Muscle of arm (tissue), 14 donors: ENCODE measurements at places on chromosomes 7 and 10. TPM values are rescaled to one million over a fixed set of nuclear protein-coding genes. Genes with fewer than 3 reads are reported as not detected.

The STAG3 gene
- 23.5 TPM for polyA plus RNA-seq

The CRTAC1 gene
- polyA plus RNA-seq, result 0.55 TPM

The RNF32 gene
- 2.1 TPM for polyA plus RNA-seq

The AUTS2 gene
- polyA plus RNA-seq, result 75.5 TPM

The RASA4B gene
- polyA plus RNA-seq, result 10.4 TPM

The AKR1C8 gene
- polyA plus RNA-seq, result not detected

DNA sequence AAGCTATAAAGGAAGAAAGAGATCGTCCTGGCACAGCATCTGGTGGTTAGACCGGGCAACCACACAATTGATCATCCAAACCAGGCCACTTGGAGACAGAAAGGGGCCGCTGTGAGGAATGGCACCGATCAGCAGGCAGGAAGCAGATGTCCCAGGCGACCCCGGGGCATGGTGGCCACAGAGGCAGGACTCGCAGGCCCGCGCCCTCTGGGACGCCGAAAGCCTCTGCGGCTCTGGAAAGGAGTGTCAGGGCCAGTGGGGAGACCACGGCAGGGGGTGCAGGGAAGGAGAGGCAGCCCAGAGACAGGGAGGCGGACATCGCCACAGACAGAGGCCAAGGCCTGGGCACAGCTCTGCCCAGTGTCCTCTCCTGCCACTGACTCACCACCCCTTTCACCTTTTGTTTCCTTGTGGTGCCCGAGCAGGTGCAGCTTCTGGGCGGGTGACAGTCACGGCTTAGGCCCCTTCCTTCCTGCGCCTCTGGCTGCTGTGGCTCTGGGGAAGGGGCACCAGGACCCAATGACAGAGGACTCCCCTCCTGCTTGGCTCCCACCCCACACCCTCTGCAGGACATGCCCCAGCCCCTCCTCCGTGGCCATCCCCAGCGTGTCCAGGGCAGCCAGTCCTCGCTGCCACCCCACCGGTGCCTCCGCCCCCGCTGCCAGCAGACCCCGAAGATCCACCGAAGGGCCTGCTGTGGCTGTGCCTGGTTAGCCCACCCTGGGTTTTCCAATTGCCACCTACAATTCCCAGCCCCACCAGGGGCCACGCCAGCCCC is 10.9 kb downstream of the STK32C start:
- DNase-seq, result no peak

GRCh38 chr7:18727115-18727870 is 231.7 kb downstream of the HDAC9 start:
- DNase-seq, result peak; percentile 24

DNA sequence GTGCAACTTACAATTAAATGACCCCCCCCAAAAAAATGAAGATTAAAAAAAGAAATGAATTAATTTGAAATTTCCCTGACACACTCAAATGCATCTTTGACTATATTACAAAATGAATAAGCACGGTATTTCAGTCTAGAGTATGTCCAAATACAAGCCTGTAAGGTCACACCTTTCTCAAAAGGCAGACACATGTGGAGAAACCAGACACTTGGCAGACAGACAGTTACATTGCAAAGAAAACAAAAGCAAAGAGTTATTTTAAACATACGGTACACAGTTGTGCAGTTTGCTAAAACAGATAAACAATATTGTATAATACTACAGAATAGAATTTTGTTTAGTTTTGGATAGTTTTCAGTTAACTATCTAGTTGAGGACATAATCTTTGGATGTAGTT is 153.0 kb downstream of the ATE1 start:
- no peak for DNase-seq

- DNase-seq, result no peak
These were observed 6.2 kb upstream of the MSMB start for GRCh38 chr10:46052057-46052790.

DNA sequence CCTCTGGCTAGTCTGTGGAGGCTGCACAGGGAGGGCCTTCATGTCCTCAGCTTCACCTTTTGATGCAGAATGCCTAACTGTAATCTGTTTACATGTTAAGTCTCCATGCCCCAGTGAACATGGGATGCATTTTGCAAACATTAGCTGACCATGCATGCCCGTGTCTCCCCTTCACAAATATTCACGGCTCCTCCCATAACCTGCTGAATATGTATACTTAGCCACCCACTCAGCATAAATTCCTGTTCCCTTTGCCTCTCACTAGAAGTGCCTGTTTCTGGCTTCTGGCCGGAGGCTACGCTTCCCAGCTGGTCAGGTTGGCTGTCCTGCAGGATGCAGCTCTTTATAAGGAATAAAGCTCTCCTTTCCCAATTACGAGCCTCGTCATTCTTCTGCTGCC is 552.7 kb downstream of the DNAJB6 start:
- DNase-seq, result no peak

DNA sequence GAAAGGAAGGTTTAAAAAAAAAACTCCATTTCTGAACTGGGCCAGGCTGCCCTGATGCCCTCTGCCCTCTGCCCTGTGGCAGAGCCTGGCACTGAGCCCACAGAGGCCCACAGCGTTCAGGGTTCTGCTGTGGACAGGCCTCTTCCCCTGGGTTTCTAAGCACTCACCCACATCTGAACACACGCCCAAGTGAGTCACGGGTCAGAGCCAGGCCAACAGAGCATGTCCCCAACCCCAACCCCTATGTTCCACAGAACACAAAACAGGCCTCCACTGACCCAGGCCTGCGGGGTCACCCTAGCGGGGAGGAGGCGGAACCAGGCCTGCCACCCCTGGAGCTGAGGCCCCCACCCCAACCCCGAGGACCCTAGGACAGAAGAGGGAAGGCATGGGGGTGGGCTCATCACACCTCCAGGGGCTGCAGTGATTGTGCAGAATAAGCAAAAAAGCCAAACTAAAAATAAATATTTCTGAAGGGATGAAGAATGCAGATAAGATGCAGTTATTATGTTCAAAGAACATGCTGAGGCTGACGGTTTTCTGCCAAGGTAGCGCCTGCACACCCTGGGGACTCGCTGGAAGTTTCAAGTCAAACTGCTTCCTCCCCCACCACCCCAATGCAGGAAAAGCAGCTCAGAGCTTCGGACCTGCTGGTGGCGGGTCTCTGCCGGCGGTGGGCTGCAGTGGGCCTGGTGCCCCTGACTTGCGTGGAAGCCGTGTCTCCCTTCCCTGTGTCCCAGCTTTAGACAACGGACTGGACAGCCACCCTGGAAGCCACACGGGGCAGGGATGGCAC is 5.4 kb downstream of the WDR86 start:
- DNase-seq, result no peak

DNA sequence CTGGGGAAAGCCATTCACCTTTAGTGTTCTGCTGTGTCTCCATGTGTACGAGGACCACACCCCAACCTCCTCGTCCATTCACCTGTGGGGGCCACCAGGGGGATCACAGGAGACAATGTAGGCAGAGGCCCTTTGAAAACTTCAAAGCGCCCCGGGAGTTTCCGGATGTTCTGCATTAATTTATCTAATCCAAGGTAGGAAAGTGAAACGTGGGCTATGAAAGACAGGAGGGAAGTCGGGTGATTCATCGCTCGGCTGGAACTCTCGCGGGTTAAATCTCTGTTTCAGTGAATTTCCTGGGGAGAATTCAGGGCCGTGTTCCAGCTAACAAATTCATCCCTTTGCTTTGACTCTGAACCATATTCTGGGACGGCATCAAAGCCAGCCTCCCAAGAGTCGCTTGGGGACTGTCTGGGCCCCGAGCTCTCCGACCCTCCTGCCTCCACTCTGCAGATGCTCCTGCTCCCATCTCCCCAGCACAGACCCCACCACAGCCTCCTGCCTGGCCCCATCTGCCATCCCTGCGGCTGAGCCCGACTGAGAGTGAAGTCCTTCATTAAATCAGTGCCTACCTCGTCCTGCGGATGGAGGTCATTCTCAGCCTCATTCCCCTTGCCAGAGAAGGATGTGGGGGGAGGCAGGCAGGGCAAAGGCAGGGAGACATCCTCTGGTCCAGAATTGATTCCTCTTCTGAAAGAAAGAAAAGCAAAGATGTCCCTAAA is 114.1 kb upstream of the CARD11 start:
- peak; percentile 35 for DNase-seq

- no peak for DNase-seq
These were observed 489.1 kb downstream of the SUGCT start for GRCh38 chr7:40623863-40624262.

DNA sequence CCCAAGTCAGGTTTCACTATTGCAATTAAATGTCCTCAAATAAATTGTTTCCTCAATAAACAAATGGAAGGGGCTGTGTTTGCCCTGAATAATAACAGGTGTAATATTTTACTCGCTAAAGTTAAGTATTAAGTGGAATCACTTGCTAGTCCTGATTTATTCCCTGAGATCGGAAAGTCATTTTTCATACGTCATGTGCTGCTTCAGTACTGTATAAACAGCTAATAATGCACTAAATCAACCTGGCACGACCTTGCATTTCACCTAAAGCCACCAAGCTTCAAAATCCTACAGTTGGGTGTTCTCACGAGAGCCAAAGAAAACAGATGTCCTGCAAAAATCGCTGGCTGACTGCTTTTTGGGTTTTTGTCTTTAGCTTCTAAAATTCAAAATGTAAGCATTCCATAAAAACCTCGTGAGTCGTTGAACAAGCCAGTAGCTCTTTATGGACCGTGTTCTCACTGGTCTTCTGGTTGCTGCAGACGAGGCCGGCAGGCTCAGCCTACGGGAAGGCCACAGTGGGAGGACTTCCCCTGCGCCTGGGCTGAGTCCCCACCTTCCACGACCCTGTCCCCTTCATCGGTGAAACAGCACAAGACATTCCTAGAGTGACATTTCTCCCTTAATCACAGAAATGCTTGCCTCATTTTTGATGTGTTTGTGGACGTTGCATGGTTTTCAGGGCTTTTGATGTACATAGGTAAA is 17.9 kb upstream of the MNX1 start:
- no peak for DNase-seq

- no peak for DNase-seq
These were observed 199.2 kb downstream of the AHR start for GRCh38 chr7:17497549-17498167.

DNA sequence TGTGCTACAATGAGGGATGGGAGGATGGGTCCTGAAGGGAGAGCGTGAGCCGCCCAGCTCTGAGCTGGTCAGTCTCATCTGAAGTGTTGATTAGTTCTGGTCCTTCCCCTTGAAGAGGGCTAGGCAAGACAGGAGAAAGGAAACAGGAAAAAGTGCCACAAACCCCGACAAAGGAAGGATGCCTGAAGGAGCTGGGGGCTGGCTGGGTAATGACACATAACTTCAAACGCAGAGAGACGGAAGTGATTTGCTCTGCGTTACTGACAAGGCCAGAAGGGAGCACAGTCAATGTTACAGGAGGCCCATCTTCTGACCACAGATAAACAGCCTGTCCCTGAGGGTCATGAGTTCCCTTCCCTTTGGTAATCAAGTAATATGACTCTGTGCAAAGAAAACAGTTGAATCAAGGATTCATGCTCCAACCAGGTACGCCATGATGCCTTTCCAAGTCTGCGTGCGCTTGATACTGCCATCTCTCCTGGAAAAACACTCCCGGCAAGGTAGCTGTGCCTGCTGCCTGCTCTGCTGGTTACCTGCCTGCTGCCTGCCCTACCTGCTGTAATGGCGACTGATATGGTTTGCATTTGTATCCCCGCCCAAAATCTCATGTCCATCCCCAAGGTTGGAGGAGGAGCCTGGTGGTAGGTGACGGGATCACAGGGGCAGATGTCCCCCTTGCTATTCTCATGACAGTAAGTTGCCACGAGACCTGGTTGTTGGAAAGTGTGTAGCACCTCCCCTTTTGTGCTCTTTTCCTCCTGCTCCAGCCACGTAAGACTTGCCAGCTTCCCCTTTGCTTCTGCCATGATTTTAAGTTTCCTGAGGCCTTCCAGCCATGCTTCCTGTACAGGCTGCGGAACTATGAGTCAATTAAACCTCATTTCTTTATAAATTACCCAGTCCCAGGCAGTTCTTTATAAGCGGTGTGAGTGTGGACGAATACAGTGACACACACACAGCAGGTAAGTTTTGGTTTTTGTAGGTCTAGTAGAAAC is 57.9 kb downstream of the GRB10 start:
- no peak for DNase-seq

DNA sequence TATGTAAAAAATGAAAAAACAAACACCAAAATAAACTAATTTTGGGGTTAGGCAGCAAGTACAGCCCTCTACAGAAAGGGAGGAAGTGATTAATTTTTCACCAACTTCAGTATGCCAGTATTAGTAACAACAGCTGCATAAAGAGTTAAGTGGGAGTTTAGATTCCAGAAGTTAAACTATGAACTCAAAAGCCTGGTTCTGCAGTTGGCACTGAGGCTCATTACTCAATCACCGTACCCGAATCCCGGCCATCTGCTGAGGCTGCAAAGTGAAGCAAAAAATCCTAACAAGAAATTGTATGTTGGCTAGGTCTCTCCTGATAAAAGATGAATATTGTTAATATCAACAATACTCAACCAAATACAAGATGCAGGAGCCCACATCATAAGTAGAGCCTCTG is 4.0 kb downstream of the NUDT5 start:
- DNase-seq, result no peak

- no peak for DNase-seq
These were observed 62.5 kb downstream of the CSGALNACT2 start for GRCh38 chr10:43200538-43201390.

DNA sequence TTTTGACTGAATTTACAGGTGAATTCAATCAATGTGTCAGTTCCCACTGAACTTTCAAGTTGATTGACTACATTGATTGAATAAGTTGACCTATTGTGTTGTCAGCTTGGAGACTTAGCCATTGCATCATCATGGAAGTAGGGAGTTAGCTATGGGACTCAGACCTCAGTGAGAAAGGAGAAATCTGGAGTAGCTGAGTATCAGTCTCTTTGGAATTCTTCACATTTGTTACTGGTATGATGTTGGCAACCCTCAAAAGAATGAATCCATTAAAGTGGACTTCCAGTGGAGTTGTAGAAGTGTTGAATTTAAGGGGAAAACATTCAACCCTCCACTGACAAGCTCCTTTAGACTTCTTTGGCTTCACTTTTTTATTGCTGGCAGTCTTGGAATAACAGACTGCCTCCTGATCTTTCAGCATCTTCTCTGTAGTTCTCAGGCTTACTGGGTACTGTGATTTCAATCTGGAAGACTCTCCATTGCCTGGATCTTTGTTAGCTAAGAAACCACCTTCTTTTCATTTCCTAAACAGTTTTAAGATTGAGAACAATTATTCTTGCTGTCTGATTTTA is 160.3 kb upstream of the NRP1 start:
- DNase-seq, result no peak

DNA sequence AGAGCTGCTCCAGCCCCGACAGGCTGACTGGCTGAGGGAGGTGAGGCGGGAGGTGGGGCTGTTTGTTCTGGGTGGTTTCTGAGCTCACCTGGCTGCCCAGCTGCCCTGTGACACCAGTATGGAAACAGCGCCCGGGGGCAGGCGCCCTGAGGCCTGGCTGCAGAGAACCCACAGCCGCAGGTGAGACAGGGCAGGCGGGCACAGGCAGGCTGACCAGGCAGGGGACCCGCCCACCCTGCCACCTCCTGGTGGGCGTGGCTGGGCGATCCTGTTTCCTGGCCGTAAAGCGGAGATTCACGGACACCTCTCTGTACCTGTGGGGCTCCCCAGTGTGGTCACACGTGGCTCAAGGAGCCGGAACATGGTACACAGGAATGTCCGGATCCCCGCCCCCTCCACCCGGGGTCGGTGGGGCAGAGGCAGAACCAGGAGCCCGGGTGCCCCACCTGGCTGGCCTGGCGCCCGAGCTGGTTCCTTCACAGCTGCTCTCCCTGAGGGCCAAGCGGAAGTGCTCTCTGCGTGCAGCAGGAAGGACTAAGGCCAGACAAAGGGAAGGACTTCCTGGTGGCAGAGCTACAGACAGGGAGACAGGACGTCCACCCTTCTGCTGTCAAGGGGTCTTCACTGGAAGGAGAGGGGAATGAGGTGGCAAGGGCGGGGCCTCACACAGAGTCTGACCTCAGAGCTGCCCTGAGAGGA is 3.9 kb downstream of the MICALL2 start:
- DNase-seq, result no peak
